ENCODE measurements at places on chromosomes 16 and 17. TPM values are rescaled to one million over a fixed set of nuclear protein-coding genes. Genes with fewer than 3 reads are reported as not detected.

GRCh38 chr16:89952049-89952448 is 3.5 kb downstream of the DEF8 start:
- H3K36me3 ChIP-seq: peaks cover 29% of the 10 kb centered on the region
- DNase-seq: no peak
- H3K4me1 ChIP-seq: no peaks in the 10 kb centered on the region
- no peak overlapping the region for H3K4me3 ChIP-seq

- H3K4me3 ChIP-seq: no peak overlapping the region
- no peaks in the 10 kb centered on the region for H3K27me3 ChIP-seq
- peaks cover 5% of the 10 kb centered on the region for H3K4me1 ChIP-seq
These were observed 21.7 kb downstream of the MYL4 start for GRCh38 chr17:47230864-47231263.

DNA sequence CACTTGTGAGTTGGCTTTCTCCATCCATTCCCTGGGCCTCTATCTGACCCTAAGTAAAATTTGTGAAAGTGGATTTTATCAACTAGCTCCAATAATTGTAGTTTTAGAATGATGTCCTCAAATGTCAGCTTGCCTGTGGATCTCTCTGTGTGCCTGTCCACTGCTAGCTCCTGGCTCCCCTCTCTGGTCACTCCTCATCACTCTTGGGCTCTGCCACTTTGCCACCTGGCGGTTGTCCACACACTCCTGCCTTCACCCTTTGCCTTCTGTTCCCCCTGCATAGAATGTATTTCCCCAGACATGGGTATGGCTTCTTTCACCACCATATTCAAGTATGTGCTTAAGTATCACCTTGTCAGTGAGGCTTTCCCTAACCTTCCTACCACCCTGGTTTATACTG is 19.8 kb downstream of the ANKFN1 start:
- H3K36me3 ChIP-seq: no peaks in the 10 kb centered on the region
- H3K4me1 ChIP-seq: no peaks in the 10 kb centered on the region
- no peak overlapping the region for H3K27ac ChIP-seq
- DNase-seq: no peak

GRCh38 chr17:12485361-12485906 is 180.3 kb upstream of the MYOCD start:
- no peaks in the 10 kb centered on the region for H3K27me3 ChIP-seq
- H3K4me3 ChIP-seq: no peak overlapping the region
- DNase-seq: no peak
- no peaks in the 10 kb centered on the region for H3K36me3 ChIP-seq

- no peak overlapping the region for H3K4me3 ChIP-seq
- no peaks in the 10 kb centered on the region for H3K4me1 ChIP-seq
- no peaks in the 10 kb centered on the region for H3K27me3 ChIP-seq
- no peak overlapping the region for H3K27ac ChIP-seq
These were observed 29.7 kb upstream of the PEMT start for GRCh38 chr17:17621254-17621653.

GRCh38 chr17:39664581-39665561 is at the start of gene TCAP:
Gene TCAP (plus strand): TSS chr17:39665349. CDS start chr17:39665360, 11 bp downstream.
- peaks cover 33% of the 10 kb centered on the region for H3K36me3 ChIP-seq
- no peaks in the 10 kb centered on the region for H3K27me3 ChIP-seq
- peaks cover 88% of the 10 kb centered on the region for H3K4me1 ChIP-seq
- DNase-seq: no peak
- peak within 1 kb of the TSS; percentile 28 for H3K27ac ChIP-seq

GRCh38 chr16:75341564-75342307 is 90.3 kb upstream of the BCAR1 start:
- peaks cover 7% of the 10 kb centered on the region for H3K36me3 ChIP-seq
- no peaks in the 10 kb centered on the region for H3K4me1 ChIP-seq
- H3K4me3 ChIP-seq: no peak overlapping the region
- H3K27ac ChIP-seq: no peak overlapping the region
- H3K27me3 ChIP-seq: no peaks in the 10 kb centered on the region
- DNase-seq: no peak

DNA sequence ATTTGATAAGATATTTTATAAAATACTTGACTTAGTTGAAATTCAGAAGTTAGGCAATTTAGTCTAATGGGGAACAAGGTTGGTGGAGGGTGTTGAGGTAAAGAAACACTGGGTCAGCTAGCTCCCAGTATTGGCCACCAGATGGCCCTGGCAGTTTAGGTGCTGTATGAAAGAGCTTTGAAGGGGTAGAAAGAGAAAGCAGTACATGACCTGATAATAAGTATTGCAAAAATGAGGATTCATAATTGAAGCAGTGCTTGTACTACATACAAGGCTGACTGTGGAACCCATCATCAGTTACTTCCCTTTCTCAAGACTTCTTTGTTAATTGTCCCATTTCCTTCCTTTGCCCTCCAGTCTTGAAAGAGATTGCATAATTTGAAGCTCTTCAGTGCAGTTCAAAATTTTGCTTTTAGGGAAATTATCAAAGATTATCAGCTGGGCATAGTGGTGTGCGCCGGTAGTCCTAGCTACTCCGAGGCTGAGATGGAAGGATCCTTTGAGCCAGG is 29.4 kb downstream of the TANC2 start:
- H3K4me3 ChIP-seq: no peak overlapping the region
- no peaks in the 10 kb centered on the region for H3K4me1 ChIP-seq
- H3K36me3 ChIP-seq: no peaks in the 10 kb centered on the region
- DNase-seq: peak; percentile 49
- peak overlapping the region; percentile 68 for H3K27ac ChIP-seq

- no peaks in the 10 kb centered on the region for H3K36me3 ChIP-seq
- H3K27me3 ChIP-seq: no peaks in the 10 kb centered on the region
- peak; percentile 57 for DNase-seq
- H3K4me3 ChIP-seq: no peak overlapping the region
These were observed 82.9 kb upstream of the RCVRN start for GRCh38 chr17:9987779-9988585.

GRCh38 chr17:44297975-44298374 is 10.4 kb upstream of the RUNDC3A start:
- 0 out of 2 replicates have a peak, but pooled peaks cover 6% of the 10 kb centered on the region for H3K27me3 ChIP-seq
- H3K36me3 ChIP-seq: no peaks in the 10 kb centered on the region
- no peak overlapping the region for H3K27ac ChIP-seq
- DNase-seq: no peak
- H3K4me1 ChIP-seq: peaks cover 2% of the 10 kb centered on the region

- no peaks in the 10 kb centered on the region for H3K27me3 ChIP-seq
- H3K27ac ChIP-seq: peak overlapping the region; percentile 91
- H3K4me3 ChIP-seq: peak overlapping the region; percentile 54
- no peak for DNase-seq
- H3K36me3 ChIP-seq: peaks cover 32% of the 10 kb centered on the region
These were observed 1.3 kb downstream of the ADCY7 start for GRCh38 chr16:50267651-50268050.

DNA sequence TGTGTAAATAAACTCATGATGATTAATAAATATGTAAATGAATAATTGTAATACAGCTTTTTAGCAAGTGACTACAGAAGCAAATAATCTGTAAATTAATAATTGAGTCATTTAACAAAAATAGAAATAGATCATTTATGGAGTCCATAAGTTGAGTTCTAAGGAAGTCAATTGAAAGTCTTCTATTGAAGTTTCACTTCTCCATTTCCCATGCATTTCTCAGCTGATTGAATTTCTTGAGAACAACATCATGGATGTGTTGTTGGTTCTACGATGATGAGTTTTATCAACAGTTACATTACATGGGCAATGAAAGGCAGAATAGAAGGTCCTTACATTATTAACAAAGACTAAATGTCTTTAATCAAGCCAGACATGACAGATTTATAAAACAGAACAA is 290.4 kb downstream of the MAP2K6 start:
- no peak overlapping the region for H3K27ac ChIP-seq
- no peaks in the 10 kb centered on the region for H3K27me3 ChIP-seq
- H3K36me3 ChIP-seq: no peaks in the 10 kb centered on the region
- no peak for DNase-seq
- H3K4me3 ChIP-seq: no peak overlapping the region

DNA sequence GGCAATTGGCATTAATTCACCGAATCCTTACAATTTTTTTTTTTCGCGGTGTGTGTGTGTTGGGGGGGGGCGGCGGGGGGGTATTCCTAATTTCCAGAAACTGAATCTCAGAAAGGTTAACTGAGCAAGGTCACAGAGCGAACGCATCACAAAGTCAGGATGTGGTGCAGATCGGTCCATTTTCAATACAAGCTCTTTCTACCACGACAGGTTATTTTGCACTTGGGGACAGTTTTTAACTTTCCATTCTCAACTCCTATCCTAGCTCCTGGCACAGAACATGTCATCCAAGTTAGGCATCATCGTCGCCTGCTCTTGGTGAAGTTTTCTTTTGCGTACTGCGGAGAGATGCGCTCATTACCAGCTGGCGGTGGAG is 15.4 kb upstream of the ERN1 start:
- peaks cover 9% of the 10 kb centered on the region for H3K4me1 ChIP-seq
- DNase-seq: no peak
- H3K27ac ChIP-seq: peak overlapping the region; percentile 58
- H3K36me3 ChIP-seq: peaks cover 40% of the 10 kb centered on the region
- H3K4me3 ChIP-seq: peak overlapping the region; percentile 64
- H3K27me3 ChIP-seq: no peaks in the 10 kb centered on the region

DNA sequence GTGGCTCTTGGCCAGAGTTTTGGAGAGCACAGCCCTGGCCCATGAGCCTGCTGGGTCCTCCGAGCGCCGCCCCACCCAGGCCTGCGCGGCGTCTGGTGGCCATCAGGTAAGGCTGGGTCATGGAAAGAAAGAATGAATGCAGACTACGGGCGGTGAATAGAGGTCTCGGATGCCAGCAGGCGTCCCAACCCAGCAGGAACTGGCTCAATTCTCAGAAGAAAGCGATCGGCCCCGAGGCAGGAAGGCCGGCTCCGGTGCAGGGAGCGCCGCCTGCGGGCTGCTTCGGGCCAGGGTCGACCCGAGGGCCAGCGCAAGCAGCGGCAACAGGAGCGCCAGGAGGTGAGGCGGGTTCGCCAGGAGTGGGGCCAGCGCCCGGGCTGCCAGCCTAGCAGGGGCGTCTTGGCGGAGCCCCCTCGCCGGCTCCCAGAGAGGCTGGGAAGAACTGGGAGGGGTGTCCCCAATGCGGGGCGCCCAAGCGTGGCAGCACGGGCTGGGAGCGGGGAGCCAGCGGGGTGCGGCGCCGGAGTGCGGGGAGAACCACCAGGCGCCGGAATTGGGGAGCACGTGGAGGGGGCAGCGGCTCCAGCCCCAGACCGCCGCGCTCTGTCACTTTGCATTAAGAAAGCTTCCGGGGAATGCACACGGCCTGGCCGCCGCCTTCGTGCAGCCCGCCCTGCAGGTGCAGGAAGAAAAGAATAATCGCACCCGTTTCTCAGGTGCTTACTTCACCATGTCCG is 7.1 kb upstream of the TMC5 start:
- no peaks in the 10 kb centered on the region for H3K27me3 ChIP-seq
- no peak for DNase-seq
- no peaks in the 10 kb centered on the region for H3K36me3 ChIP-seq

- H3K27ac ChIP-seq: no peak overlapping the region
- DNase-seq: no peak
- H3K27me3 ChIP-seq: no peaks in the 10 kb centered on the region
- peaks cover 82% of the 10 kb centered on the region for H3K36me3 ChIP-seq
- no peak overlapping the region for H3K4me3 ChIP-seq
These were observed 6.8 kb downstream of the MPG start for GRCh38 chr16:84718-85406.

GRCh38 chr17:60154616-60155426 is 5.0 kb downstream of the CA4 start:
- H3K4me3 ChIP-seq: no peak overlapping the region
- no peaks in the 10 kb centered on the region for H3K4me1 ChIP-seq
- H3K27me3 ChIP-seq: peaks cover 86% of the 10 kb centered on the region
- DNase-seq: no peak

DNA sequence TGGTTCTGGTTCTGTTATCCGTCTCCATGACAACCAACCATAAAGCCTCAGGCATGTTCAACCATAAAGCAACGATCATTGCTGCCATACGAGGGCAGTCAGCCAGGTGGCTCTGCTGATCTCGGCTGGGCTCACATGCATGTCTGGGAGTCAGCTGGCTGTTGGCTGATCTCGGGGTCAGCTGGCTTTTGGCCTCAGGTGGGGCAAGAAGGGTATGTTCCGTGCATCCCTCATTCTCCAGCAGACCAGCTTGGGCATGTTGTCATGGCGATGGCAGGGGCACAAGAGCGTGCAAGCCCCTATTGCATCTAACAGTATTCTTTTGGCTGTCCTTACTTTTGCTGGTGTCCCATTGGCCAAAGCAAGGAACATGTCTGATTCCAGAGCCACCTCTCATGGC is 86.2 kb downstream of the ABCC6 start:
- no peaks in the 10 kb centered on the region for H3K4me1 ChIP-seq
- H3K27me3 ChIP-seq: no peaks in the 10 kb centered on the region
- H3K4me3 ChIP-seq: no peak overlapping the region
- H3K27ac ChIP-seq: no peak overlapping the region

GRCh38 chr17:17685775-17686291 is 4.6 kb downstream of the RAI1 start:
- H3K27me3 ChIP-seq: no peaks in the 10 kb centered on the region
- peaks cover 22% of the 10 kb centered on the region for H3K4me1 ChIP-seq

GRCh38 chr17:63621229-63621683 is 961 bp upstream of the MAP3K3 start:
- H3K4me3 ChIP-seq: peak overlapping the region; percentile 71
- H3K4me1 ChIP-seq: peaks cover 10% of the 10 kb centered on the region
- H3K27me3 ChIP-seq: no peaks in the 10 kb centered on the region
- H3K36me3 ChIP-seq: no peaks in the 10 kb centered on the region
- no peak for DNase-seq
- H3K27ac ChIP-seq: peak overlapping the region; percentile 27

- H3K27me3 ChIP-seq: no peaks in the 10 kb centered on the region
- H3K27ac ChIP-seq: no peak overlapping the region
- no peaks in the 10 kb centered on the region for H3K4me1 ChIP-seq
- no peak for DNase-seq
These were observed 23.6 kb upstream of the YWHAE start for GRCh38 chr17:1423456-1424135.

- no peak overlapping the region for H3K4me3 ChIP-seq
- H3K27ac ChIP-seq: no peak overlapping the region
- no peaks in the 10 kb centered on the region for H3K4me1 ChIP-seq
- H3K36me3 ChIP-seq: no peaks in the 10 kb centered on the region
- no peak for DNase-seq
- no peaks in the 10 kb centered on the region for H3K27me3 ChIP-seq
These were observed 18.8 kb downstream of the LRRC36 start for GRCh38 chr16:67345401-67345800.

SEZ6L2 gene
- total RNA-seq: 2.1 TPM

CD300LB gene
- total RNA-seq: not detected

SYNGR3 gene
- 68.8 TPM for total RNA-seq

NOTUM gene
- total RNA-seq: 11.8 TPM

CACNA1G gene
- total RNA-seq: not detected

KRT40 gene
- not detected for total RNA-seq

SLC38A8 gene
- total RNA-seq: not detected

PLXDC1 gene
- total RNA-seq: not detected

SSTR5 gene
- total RNA-seq: not detected

P2RX1 gene
- 15.3 TPM for total RNA-seq

PSME3 gene
- 239 TPM for total RNA-seq

MYO15A gene
- 0.18 TPM for total RNA-seq

KRTAP3-1 gene
- not detected for total RNA-seq

CCDC154 gene
- 0.22 TPM for total RNA-seq

AATK gene
- 0.51 TPM for total RNA-seq

MON1B gene
- 53.8 TPM for total RNA-seq

C17orf78 gene
- not detected for total RNA-seq

GH1 gene
- not detected for total RNA-seq

TBC1D26 gene
- total RNA-seq: not detected
